ENCODE measurements at places on chromosomes 6 and 20.

DNA sequence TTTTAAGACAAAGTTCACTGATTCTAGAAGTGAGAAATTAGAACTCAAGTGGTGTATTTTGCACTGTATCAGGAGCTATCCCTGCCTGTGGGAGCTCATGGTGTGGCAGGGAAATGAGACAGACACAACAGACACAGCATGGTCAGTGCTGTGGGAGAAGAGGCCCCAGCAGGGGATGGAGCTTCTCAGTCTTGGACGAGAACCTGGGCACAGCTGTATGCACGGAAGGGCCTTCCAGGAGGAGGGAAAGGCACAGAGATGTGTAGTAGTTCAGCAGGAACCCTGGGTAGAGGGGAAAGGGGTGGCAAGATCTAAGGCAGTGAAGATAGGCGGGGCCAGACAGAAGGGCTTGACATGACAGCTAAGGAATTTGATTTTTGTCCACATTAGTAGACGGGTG, 48.8 kb upstream of the KIF25 start:
- DNase-seq = no peak

- no peak for DNase-seq
These were observed 111.9 kb downstream of the ARMC2 start for GRCh38 chr6:108959972-108960582.

- no peak for DNase-seq
These were observed 636 bp downstream of the SRF start for GRCh38 chr6:43171707-43172103.

DNA sequence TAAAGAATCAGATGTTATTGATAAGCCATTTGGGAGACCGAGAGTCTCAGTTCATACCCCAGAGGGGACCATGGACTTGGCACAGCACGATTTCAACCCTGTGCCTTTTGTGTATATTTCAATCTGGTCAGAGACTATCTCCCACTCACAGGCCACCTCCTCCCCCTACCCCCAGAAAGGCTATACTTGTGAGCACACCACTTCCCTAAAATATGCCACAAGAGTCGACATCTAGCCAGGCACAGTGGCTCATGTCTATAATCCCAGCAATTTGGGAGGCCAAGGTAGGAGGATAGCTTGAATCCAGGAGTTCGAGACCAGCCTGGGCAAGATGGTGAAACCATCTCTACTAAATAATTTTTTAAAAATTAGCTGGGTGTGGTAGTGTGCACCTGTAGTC, 13.6 kb upstream of the TCF15 start:
- DNase-seq = no peak

GRCh38 chr6:149228311-149228955, 89.1 kb upstream of the TAB2 start:
- no peak for DNase-seq

DNA sequence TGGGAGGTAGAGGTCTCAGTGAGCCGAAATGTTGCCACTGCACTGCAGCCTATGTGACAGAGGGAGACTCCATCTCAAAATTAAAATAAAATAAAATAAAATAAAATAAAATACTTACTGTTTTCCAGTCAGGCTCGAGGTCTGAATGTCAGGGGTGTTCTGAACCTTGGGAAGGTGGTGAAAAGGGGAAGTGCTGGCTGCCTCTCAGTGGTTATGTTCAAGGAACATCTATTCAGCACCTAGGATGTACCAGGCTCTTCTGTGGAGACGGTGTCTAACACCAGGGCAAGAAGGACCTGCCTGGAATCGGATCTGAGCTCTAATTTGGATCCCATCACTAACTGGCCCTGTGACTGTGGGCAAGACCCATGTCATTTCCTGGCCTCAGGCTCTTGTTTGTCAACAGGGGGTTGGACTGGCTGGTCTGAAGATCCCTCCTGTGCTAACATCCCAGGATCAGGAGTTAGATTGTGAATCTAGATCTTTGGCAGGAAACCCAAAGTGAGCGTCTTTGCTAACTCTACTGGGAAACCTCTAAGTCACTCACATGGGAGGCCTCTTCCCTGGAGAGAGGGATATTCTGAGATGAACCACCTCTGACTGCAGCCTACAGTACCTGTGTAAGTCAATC, 63.4 kb upstream of the SIRPG start:
- no peak for DNase-seq

DNA sequence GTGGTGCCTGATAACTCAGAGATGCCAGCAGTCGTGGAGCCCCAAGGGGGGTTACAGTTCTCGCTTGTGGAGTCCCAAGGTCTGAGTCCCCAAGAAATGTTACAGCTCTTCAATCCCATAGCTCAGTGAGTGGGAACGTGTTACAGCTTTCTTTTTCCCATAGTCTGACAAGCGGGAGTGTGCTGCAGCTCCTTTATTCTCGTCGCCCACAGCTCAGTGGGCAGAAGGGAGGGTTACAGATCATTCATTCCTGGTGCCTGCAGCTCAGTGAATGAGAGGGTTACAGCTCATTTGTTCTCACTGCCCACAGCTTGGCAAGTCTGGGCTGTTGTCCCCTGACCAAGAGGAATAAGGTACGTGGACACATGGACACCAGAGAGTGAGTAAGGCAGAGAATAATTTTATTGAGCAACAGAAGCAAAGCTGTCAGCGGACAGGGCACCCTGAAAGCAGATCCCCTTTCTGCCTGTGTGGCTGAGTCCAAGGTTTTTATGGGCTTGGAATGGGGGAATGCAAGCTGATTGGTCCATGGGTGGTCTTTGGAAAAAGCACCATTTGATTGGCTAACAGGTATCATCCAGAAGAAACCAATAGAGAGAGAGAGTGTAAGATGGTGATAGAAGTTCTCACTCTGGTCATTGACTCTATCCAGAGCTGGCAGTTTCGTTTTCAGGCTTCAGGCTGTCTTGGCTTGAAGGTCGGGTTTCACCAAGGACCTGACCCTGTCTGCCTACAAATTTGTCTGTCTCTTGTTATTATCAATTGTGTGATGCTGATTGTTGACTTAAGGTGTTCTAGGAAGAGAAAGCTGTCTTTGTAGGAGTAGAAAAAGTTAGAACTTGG, 16.4 kb downstream of the RNF217 start:
- DNase-seq = no peak

GRCh38 chr6:109377717-109378116, 4.5 kb downstream of the CD164 start:
- no peak for DNase-seq

DNA sequence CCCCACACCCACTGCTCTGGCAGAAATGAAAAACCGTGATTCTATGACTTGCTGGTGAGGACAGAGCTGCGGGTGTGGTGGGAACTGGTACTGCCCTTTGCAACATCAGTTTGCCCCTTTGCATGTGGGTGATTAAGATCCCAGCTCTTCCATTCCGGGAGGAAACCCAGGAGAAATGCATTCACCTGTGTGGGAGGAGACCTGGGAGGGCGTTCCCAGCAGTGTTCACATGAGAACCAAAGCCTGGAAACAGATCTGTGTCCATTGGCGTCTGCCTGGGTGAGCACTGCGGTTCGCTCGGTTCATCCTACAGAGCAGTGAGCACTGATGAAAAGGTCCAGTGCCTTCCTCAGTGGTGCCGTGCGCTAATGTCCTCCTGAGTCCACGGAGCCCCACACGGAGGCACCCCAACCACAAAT, 89.7 kb downstream of the SMOC2 start:
- DNase-seq = no peak

DNA sequence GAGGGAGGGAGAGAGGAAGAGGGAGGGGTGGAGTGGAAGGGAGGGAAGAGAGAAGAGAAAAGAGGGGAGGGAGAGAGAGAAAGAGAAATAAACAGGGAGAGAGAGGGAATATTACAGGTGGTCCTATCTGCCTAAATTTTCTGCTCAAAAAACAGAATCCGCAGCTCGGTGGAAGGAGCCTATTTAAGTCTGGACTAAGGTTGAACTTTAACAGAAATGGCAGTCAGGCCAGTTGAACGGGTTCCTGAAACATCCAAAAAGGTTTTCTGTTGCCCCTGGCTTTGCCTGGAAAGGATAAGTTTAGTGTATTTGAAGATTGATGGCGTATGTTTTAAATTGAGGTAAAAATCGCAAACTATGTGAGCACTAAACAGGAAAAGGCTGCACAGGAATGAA, 2.2 kb downstream of the TFAP2B start:
- no peak for DNase-seq

DNA sequence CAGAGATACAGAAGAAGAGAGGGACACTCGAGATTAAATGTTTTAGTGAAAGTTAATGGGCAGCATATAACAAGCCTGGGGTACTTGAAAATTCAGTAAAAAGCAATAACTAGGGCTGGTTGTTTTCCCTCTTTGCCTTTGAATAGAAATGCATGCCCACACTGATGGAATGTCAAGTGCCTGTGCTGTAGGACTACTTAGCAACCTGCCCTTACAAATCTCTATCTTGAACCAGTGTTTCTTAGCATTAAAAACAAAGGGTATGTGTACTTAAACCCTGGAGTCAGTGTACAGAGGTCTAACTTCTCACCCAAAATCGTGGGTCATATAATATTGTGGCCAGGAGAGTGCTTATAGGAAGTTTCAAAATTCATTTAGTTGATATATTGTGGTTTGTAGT, 37.1 kb downstream of the RNF144B start:
- DNase-seq = no peak

- no peak for DNase-seq
These were observed 6.6 kb upstream of the ARFGAP1 start for GRCh38 chr20:63265891-63266515.

DNA sequence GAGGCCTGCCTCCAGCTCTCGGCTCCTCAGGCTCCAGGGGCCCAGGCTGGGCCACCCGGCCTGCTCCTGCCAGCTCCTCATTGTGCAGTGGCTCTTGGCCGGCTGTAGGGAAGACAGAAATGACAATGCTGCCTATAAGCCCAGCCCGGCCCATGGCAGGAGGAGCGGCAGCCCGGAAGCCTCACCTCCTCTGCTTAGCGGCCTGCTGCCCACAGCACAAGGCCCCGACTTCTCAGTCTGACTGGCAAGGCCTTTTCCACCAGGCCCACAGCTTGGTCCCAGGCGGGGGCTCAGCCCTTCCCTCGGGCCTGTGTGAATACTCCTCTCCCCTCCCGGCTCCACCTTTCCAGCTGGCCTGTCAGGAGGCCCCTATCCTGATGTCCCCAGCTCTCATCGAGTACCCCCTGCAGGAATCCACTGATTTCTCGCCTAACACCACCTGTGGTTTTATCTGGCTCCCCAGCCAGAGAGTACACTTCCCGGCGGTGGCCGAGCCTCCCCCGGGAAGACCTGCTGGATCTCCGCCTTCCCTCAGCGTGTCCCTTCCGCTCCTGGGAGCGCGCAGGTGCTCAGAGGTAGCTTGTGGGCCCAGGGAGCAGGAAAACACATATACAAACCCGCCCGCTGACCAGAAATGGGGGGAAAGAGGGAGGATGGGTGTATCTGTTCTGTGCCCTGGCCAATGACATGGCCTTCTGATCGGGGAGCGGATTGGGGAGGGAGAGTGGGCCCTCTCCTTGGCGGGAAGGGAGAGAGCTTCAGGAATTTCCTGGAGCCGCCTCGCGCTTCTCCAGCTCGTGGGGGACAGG, 963 bp downstream of the DDRGK1 start:
- DNase-seq = no peak

DNA sequence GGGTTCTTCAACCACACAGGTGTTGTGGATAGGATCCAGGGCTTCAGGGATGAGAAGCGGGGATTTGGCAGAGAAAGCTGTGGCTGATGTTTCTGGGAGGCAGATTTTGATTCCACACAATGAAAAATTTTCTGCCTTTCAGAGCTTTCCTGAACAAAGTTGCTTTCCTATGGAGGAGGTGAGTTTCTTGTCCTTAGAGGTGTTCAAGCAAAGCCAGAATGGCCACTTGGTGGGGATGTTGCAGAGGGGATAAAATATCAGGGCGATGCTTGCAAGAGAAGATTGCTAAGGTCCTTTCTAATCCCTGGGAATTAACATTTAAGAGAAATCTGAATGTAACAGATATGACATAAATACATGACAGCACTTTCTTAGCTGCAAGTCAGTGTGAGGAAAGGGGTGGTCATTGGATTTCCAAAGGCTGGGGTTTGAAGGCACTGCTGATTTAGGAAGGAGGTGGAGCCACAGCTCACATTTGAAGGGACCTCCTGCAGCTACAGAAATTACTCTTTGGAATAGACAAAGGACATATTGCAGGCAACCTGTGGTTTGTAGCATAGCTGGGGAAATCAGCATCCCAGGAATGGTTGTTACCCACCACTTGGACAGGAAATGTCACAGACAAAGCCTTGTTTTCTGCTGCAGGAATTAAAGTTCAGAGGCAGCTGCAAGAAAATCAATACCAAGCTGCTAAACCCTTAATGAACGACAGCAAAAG, 271.1 kb upstream of the CHD6 start:
- no peak for DNase-seq

DNA sequence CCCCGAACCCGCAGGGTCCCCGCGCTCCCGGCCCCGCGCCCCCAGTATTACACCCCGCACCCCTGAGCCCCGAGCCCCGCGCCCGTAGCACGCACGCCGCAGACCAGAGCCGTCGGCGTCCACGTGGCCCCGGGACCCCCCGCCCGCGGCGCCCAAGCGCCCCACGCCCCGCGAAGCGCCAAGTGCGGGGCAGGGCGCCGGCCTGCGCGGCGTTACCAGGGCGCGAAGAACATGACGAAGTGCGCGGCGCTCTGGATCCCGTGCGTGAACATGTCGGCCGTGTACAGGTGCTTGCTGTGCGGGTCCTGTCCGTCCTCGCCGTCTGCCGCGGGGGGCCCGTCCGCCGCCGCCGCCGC, 312 bp downstream of the TXNDC5 start:
- DNase-seq = no peak

DNA sequence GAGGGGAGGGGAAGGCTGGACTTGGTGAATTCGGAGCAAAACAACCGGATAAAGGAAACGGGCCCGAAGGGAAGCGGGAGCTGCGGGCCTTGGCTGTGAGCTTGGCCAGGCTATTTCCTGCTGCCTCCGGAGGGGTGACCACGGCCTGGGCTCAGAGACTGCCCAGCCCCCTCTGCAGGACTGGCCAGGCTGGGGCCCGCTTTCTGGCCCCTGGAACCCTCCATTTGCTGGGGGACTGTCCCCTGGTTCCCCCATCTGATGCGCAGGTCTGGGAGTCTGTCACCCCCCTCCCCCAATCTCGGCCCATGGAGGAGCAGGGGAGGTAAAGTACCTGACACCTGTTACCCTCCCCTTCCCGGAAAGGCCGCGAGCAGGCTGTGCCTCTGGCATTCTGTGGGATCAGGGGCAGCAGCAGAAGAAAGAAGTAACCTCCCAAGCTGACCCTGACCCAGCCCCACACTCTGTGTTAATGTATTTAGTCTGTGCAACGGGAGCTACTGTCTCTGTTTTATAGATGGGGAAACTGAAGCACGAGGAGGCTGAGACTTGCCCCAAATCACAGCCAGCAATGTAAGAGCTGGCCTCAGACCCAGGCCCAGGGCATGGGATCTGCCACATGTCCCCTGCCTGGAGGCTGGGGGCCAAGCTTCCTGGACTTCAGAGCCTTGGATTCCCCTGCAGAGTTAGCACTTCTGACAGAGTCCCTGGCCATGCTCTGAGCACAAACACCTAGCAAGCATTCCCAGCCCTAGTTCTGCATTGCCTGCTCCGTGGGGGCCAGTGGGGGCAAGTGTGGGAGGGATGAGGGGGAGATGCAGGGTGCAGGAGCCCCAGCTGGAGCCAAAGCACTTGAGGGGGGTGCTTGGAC, 3.5 kb downstream of the C20orf204 start:
- DNase-seq = no peak

DNA sequence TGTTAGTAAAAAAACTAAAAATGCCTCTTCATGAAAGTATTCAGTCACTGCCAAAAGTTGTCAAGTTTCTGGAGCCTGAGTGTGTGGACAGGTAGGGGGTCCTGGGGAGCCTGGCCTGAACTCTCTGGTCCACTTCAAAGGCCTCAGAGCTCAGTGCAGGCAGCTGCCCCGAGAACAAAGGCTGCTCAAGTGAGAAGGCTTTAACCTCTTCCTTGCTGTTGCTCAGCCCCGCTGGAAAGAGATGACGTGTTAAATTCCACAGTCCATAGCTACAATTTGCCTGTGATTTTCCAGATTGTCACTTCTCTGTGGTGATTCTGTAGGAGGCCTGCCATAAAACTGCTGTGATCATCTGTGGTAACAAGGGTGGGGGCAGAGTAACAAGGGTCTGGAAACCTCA, 96.9 kb downstream of the FAM120B start:
- no peak for DNase-seq

Data from T1000 (cell line).